NCI-H1436 treated with DMSO at 0.1 percent for 48 hours (cell line): ENCODE measurements at places on chromosomes 5 and 9.

DNA sequence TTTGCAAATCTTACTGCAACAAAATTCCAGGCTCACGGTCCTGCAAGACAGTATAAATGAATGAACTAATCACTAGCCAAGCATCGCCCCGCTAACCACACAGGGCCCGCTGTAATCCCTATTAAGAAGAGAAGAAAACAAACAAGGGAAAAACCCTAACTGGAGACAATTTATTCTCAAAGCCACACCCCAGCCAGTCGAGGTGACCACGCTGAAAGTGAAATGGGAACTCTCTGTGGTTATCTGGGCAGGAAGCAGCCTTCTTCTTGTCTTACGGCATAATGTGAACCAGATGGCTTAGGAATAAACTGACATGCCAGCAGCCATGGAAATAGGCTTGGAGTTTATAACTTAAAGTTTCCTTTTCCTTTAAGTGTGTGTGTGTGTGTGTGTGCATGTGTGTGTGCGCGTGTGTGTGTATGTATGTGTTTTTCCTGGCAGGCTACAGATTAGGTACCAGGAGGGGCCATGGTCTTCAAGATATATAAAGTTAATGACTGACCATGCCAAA, 120.2 kb downstream of the SEMA6A start:
- DNase-seq, result no peak

DNA sequence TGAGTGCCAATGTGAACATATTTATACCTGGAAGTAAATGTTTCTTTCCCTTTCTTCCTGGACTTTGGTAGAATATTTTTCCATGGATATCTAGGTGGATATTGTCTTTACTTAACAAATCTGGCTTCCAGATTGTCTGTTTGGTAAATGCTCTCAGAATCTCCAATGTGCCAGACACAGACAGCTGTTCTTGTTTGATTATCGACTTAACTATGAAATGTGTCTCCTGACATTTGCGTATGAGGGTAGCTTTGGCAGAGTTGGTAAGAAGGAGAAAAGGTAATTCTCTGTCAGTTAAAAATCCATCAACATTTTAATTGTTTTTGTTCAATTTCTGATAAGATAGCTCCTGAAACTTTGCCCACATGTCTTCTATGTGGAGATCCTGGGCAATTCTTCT, 196.4 kb upstream of the NUDT12 start:
- DNase-seq, result no peak

DNA sequence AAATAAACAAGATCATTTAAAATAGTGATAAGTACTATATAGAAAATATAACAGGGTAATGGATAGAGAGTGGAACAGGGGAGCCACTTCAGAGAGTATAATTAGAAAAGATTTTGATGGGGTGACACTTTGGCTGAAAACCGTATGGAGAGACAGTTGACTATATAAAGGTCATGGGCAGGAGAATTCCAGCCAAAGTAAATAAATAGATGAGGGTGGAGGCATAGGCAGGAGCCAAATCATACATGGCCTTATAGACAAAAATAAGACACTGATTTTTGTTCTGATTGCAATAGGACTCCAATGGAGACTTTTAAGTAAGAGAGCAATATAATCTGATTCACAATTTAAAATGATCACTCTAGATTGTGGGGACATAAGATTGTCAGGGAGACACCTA, 37.5 kb upstream of the NUDT12 start:
- no peak for DNase-seq

- no peak for DNase-seq
Observed at GRCh38 chr9:37550781-37551180, 25.4 kb downstream of the FBXO10 start.

DNA sequence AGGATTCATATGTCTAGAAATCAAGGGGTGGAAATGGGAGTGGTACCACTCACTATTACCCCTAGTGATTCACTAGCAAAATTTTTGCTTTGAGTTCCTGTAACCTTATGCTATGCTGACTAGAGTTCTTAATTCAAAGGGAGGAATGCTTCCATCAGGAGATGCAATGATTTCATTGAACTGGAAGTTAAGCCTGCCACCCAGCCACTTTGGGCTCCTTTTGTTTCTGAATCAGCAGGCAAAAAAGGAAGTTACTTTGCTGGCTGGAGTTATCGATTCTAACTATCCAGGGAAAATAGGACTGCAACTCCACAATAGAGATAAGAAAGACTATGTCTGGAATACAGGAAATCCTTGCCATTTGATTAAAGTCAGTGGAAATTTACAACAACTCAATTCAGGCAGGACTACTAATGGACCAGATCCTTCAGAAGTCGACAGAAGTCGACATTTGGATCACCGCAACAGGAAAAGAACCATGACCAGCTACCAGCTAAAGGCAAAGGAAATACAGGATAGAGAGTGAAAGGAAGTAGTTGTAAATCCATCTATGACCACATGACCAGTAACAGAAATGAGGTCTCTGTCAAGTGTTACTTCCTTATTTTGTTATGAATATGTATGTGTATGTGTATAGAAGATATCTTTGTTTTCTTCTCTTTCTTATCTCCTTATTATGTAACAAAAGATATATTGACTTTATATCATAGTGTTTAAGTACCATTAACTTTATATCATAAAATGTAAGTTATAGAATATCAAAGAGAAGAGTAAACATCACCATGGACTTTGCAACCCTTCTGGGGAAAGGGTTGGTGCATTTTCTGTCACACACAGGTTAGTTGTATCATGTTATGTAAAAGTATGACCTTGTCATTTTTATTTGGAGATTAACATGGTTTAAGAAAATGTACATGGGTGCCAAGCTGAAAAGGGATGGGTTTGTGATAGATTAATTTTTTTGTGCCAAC, 198.7 kb upstream of the HAPLN1 start:
- no peak for DNase-seq
